CD4-positive, alpha-beta T cell treated with Interleukin-4 for 4 hours (primary cell): ENCODE measurements at places on chromosomes 7 and 10.
A peak's percentile ranks its signal among the peaks of the same experiment; 100 is the strongest.

DNA sequence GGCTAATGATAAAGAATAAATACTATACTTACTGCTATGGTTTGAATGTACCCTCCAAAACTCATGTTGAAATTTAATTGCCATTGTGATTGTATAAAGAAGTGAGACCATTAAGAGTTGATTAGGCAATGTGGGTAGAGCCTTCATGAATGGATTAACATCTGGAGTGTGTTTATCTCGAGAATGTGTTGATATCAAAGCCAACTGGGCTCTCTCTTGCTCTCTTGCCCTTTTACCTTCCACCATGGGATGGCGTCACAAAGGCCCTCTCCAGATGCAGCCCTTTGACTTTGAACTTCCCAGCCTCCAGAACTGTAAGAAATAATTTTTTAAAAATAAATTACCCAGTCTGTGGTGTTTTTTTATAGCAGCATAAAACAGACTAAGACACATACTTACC is 50.1 kb upstream of the GHITM start:
- DNase-seq: no peak

DNA sequence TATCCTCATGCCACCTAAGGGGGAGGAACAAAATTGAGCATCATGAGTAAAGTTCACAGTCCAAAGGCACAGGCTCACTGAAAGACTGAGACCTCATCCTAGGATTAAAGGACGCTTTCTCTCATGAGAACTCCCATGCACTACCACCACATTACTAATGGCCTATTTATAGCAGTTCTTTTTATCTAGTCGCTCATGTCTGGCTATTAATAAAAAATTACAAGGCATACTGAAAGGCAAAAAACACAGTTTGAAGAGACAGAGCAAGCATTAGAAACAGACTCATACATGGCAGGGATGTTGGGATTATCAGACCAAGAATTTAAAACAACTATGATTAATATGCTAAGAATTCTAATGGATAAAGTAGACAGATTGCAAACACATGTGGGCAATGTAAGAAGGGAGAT is 46.0 kb upstream of the CDK13 start:
- no peak for DNase-seq

DNA sequence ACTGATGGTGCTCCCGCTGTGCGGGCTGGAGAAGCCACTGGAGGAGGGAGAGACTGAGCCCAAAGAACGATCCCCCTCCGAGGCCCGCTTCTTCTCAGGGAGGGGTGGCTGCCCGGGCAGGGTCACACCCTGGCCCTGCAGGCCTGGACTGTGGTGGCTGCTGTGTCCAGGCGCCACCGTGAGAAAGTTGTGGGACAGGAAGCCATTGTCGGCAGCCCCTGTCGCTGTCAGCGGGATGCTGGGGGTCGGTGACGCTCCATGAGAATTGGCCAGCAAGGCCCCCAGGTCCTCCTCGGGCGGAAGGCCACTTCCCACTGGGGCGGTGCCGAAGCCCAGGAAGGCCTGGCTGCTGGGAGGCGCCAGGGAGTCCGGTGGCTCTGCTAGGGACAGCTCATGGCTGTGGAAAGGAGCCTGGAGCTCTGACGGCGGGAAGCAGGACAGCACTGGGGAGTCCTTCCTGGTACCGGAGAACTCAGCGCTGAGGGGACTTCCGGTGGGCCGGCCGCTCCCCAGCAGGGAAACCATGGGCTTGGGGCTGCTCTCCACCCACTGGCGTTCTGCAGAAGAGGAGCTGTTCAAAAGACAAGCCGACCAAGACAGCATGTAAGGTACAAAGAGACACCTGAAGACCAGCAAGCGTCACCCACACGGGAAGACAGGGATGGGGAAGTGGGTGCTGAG is 278.8 kb downstream of the TNS3 start:
- DNase-seq: no peak

DNA sequence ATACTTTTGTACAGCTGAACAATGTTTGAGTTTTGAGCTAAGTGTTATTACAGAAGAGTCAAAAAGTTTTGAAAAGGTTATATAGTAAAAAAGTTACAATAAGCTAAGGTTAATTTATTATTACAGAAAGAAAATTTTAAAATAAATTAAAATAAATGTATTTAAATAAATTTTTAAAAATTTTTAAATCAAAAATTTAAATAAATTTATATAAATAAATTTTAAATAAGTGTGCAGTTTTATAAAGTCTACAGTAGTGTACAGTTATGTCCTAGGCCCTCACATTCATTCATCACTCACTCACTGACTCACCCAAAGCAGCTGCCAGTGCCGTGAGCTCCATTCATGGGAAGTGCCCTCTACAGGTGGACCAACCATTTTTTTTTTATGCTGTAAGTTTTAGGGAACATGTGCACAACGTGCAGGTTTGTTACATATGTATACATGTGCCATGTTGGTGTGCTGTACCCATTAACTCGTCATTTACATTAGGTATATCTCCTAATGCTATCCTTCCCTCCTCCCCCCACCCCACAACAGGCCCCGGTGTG is 462.9 kb upstream of the ZMIZ1 start:
- no peak for DNase-seq

GRCh38 chr7:42395607-42396006 is 158.6 kb upstream of the GLI3 start:
- no peak for DNase-seq

DNA sequence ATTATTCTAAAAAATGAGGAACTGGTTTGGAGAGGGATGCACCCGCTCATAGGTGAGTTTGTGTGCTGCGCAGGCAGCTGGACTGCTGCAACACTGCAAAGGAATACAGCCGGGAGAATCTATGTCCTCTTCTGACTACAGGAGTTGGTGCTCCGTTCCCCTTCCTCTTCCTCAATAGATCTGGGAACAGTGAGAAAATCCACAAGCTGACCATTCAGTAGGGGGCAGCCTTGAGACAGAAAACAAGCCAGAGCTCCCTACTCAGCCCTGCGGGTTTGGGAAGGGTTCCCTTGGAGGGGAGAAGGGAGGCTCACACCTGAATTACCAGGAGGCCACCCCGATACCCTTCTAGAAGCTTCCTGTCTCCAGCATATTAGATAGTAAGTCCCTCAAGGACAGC is 87.3 kb upstream of the FOXI2 start:
- DNase-seq: no peak

GRCh38 chr10:73577788-73578187 is 13.4 kb downstream of the USP54 start:
- no peak for DNase-seq

GRCh38 chr10:4526311-4526731 is 299.7 kb upstream of the AKR1E2 start:
- DNase-seq: no peak

GRCh38 chr10:70335246-70335613 is 47.2 kb downstream of the LRRC20 start:
- no peak for DNase-seq

DNA sequence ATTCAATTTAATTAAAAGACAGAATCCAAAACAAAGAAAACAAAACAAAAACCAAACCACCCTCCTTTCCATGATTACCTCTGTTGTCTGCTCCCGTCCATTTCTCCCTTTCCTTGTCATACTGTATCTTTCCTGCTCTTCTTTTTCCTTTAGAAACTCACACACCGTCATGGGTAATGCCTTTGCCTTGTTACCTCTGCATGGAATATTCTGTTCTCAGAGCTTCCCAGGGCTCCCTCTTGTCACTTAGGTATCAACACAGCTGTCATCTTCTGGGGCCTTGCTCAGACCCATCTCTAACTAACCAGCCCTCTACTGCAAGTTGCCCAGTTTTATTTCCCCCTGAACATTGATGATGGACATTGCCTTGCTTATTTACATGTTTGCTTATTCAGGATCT is 30.2 kb upstream of the GIMAP8 start:
- DNase-seq: no peak

DNA sequence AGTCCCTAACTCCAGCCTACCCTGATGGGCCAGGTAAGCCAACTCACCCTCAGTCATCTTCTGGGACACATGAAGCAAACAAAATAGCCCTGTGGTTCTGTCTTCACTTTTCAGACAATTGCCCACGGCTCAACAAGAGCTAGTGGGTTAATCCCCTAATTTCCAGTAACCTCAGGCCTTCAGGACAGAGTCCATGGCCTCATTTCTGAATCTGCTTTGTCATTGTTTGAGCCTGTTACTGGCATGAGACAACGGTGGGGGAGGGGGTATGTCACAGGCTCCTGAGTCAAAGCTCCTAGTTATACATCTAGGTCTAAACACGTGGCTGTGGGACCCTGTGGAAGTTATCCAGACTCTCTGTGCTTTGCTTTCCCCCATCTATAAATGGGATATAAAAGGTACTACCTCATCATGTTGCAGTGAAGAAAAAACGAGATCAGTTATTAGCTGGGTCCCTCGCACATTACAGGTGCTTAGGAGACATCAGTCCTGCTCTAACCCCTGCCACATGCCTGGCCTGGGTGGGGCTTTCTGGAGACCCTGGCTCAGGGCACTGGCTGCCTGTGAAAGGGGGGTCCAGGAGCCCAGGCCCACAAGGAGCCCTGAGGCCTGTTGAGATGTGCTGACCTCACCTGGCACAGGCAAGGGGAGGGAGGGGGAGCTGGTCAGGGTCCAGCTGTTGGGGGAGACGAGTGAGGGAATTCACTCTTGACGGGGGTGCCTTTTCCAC is 16.5 kb downstream of the MAT1A start:
- DNase-seq: no peak

DNA sequence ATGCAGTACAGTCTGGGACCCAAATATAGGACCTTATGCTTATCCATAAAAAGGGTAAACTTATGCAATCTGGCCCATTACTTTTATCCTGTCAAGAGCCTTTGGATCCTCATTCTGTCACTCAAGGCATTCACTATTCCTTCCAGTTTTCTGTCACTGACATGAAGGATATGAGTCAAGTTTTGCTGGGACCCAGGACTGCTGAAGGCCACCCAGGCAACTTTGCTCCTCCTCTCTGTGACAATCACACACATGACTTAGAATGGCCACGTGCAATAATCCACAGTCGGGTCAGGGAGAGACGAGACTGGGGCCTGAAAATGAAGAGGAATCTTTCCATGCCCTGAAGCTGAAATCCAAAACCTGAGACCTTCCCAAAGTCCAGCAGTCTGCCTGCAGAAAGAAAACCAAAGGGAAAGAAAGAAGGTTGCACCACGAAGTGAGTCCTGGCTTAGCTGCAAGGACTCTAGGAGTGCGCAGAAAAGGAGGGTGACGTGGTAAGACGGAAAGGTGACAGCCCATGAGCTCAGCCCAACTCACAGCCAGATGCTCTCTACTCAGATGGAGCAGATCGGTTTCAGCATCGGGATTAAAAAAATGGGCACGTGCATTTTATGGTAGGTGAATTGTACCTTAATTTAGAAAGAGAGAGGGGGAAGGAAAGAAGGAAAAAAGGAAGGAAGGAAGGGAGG is 67.2 kb downstream of the VOPP1 start:
- DNase-seq: no peak

- DNase-seq: no peak
These were observed 6.5 kb downstream of the CPVL start for GRCh38 chr7:29139796-29140195.

GRCh38 chr10:74900297-74900696 is 73.9 kb downstream of the KAT6B start:
- DNase-seq: peak; percentile 39

DNA sequence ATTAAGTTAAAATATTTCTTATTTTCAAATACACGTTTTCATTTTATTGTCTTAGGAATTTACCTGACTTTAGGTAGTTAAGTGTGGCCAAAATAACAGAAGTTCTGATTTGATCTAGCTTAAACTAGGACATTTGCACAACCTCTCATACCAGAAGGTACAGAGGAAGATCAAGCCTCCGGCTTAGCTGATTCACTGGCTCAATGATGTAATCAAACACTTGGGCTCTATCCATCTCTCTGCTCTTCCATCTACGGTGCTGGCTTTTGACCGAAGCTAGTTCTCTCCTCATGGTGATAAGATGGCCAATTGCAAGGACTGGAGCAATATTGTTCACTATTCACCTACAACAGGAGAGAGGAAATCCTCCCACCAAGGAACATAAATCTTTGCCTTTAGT is 12.2 kb upstream of the HYCC1 start:
- DNase-seq: no peak

DNA sequence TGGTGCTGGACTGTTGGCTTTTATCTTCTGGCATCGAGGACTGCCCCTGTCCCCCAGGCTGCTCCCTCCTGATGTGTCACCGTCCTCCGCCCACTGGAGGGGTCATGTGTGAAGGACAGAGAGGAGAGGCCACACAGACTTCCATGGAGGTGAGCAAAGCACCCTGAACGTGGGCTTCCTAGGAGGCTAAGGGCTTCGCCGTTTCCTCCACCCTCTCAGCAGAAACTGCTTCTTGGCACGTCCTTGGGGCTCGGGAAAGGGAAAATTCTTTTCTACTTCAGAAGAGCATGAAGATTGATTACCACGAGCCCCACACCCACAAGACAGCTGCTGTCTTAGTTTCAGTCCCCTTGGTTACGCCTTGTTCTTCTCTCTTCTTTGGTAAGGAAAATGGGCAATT is 218.2 kb downstream of the CCDC3 start:
- no peak for DNase-seq

GRCh38 chr7:149827089-149827981 is 10.8 kb upstream of the ZNF862 start:
- DNase-seq: no peak

DNA sequence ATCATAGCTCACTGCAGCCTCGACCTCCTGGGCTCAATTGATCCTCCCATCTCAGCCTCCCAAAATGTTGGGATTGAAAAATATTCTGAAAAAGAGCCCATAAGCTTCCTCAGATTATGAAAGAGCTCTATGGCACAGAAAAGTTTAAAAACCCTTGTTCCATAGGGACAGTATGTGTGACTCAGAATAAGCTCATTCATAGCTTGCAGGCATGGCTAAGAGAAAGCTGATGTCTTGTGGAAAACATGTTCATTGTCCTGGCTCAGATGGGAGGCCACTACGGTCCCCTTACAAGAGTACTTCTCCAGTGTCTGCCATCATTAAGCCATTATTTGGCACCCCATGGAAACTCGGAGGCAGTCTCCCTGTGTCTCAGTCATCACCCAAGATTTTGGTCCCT is 64.0 kb downstream of the CCDC3 start:
- DNase-seq: no peak

DNA sequence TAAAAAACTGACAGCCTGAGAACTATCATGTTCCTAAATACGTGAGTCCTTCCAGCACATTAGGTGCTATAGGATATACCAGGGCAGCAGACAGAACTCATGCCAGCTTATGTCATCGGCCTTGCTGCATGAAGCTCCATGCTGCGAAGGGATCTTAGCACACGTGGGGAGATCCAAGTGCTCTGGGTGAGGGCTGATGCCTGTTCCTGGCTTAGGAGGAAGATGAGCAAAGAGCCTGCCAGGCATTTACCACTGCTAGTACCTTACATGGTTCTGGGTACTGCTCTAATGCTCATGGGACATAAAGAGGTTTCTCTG is 43.2 kb downstream of the SVIL start:
- no peak for DNase-seq

GRCh38 chr7:83649701-83650100 is 762 bp upstream of the SEMA3E start:
- no peak for DNase-seq

GRCh38 chr7:130912082-130912861 is 178.3 kb upstream of the KLF14 start:
- DNase-seq: no peak

- DNase-seq: no peak
These were observed 27.8 kb downstream of the HSPB1 start for GRCh38 chr7:76330261-76330660.

- no peak for DNase-seq
These were observed 19.8 kb downstream of the PANK1 start for GRCh38 chr10:89625041-89625765.
